Uterus (tissue), 4 donors: ENCODE measurements at places on chromosomes 16 and 17. TPM values are rescaled to one million over a fixed set of nuclear protein-coding genes. Genes with fewer than 3 reads are reported as not detected.
A peak's percentile ranks its signal among the peaks of the same experiment; 100 is the strongest.

DNA sequence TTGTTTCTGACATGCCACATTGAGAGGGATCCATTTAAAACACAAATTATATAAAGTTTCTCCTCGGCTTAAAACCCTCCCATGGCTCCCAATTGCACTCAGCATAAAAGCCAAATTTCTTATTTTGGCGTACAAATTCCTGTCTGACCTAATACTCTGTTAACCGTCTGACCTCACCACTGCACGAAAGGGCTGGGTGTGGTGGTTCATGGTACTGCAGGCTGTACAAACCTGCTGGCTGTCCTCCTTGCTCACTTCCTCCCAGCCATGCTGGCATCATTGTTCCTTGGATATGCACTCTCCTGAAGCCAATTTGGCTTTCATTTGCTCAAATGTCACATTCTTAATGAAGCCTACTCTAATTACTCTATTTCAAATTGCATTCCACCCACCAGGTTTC lies 301.6 kb upstream of the C16orf82 start:
- DNase-seq, result no peak

DNA sequence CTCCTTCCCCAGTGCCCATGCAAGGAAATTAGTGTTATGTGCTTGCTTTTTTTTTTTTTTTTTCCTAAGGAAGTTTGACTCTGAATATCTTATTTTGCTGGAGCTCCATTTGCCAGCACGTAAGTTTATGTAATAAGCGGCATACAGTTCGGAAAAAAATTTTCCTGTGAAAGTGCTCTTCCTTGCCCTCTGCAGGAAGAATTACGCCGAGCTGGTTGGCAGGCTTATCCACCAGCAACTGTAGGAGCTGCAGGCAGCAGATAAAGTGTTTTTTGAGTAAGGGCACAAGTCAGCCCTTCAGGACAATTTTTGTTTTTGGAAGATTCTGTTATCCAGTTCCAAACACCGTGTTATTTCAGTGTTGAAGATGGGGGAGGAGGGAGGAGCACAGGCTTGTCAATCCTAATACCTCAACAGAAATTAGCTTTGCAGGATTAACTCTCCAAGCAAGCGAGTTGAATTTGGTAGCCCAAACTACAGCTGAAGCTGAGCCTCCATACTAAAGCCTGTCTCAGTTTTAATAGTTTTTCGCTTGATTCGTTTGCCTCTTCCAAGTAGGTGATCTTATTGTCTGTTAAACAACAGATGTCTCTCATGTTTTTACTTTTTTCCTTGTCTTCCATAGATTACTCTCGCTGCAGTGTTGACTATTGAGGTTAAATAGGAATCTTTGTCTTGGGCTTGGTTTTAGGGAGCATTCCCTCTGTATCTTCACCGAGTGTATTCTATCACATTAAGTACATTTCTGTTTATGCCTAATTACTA lies 1.1 kb downstream of the SPECC1 start:
- DNase-seq, result peak; percentile 62

The PNPO gene
- 29.4 TPM for total RNA-seq

- no peak for DNase-seq
Observed at GRCh38 chr17:58756246-58757161, 850 bp downstream of the PPM1E start.

DNA sequence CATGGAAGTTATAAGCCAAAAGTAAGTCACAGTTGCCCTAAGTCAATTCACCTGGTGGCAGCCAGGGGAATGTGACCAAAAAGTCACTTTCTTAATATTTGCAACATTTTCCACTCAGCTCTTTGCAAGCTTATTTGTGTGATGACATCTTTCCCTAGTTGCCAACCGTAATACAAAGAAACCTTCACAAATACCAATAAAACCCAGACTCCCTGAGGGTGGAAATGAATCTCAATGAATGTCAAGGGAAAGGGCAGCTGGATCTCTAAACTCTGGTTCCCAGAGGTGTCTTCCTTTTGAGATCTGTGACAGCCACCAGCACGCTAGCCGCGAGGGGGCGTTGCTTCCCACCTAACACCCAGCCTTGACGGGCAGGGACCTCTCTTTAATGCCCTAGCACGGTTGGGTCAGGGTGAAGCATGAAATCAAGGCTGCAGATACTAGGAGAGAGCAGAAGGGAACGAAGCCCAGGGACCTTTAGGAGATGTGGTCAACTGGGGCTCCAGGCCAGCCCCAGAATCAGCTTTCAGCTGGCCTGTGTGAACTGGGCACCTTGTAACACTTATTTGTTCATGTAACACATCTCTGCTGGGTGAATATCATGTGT lies 82.2 kb downstream of the CMC2 start:
- no peak for DNase-seq

The IL34 gene
- 3.3 TPM for total RNA-seq

- no peak for DNase-seq
Observed at GRCh38 chr17:9811537-9811936, 10.3 kb downstream of the GSG1L2 start.

GRCh38 chr17:35376245-35376644 lies 2.8 kb upstream of the SLFN11 start:
- no peak for DNase-seq

GRCh38 chr17:9291912-9292560 lies 270.7 kb downstream of the NTN1 start:
- peak; percentile 69 for DNase-seq
